Central memory CD4-positive, alpha-beta T cell (primary cell): ENCODE measurements at places on chromosomes 6 and 20.

- DNase-seq: no peak
These were observed 27.9 kb downstream of the BLTP3A start for GRCh38 chr6:34819571-34820480.

DNA sequence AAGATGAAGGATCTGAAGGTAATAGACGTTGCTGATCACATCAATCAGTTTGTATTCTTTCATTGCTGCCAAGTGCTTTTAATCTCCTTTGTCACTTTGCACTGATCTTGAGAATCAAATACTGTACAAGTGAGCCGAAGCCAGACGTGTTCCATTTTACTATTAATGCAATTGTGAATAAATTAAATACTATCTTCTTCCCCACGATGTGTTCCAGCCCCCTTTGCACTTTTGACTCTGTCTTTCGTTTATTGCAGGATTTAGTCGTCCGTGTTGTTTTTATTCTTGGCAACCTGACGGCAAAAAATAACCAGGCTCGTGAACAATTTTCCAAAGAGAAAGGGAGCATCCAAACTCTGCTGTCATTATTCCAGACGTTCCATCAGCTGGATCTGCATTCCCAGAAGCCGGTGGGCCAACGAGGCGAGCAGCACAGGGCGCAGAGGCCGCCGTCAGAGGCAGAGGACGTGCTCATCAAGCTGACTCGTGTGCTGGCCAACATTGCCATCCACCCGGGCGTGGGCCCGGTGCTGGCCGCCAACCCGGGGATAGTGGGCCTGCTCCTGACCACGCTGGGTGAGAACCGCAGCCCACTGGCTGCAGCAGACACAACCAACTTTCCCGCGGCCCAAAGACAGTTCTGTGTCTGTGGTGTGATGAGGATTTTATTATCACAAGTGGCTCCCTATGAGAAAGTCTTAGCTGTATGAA is 104.7 kb downstream of the ARMC2 start:
- no peak for DNase-seq

- no peak for DNase-seq
These were observed 1.7 kb upstream of the VSTM2L start for GRCh38 chr20:37901240-37901639.

GRCh38 chr20:24473435-24474223 is 4.2 kb downstream of the SYNDIG1 start:
- no peak for DNase-seq

DNA sequence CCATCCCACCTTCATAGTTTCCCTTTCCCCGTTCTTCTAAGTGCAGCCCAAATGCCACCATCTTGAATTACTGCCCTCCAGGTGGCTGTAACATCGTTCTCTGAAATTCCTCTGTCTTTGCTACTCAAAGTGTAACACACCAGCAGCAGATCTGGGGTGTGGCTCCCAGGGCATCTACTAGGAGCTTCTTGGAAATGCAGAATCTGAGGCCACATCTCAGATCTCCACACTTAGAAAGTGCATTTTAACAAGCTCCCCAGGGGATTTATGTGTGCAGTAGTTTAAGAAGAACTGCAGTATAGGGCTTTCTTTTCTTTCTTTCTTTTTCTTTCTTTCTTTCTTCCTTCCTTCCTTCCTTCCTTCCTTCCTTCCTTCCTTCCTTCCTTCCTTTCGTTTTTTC is 1.7 kb upstream of the MLIP start:
- DNase-seq: no peak

DNA sequence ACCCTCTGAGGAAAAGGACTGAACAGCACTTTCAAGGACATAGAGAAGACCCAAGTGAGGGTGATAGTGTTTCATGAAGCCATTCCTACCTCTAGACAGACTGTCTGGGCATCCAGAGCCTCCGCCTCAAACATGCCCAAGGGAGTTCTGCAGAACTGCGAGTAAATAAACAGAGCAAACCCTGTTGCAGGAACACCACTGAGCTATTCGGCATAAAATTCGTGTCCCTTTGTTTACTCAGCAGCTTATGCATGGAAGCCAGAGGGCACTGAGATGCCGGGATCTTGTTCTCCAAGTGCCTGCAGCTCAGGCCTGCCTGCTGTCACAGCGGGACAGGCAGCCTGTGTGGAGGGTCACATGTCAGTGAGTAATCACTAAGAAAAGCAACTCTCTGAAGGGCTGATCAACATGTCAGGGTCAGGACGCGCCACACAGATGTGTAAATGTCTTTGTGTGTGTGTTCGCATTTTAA is 164.9 kb upstream of the HEY2 start:
- DNase-seq: no peak

GRCh38 chr6:169501128-169501527 is 200.7 kb downstream of the WDR27 start:
- DNase-seq: no peak

DNA sequence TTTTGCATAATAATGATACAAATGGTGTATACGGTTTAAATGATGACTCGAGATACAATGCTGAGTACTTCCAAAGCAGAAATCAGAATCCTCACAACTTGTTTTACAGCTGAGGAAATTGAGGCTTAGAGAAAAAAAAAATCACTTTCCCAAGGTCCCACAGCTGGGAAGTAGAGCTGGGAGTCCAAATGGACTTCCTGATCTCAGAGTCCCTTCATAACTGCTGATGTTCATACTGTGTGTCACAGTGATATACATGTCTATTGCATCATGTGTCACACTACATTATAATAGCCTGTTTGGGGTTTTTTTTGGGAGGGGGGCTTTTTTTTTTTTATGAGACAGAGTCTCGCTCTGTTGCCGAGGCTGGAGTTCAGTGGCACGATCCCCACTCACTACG is 8.5 kb downstream of the HM13 start:
- DNase-seq: no peak

DNA sequence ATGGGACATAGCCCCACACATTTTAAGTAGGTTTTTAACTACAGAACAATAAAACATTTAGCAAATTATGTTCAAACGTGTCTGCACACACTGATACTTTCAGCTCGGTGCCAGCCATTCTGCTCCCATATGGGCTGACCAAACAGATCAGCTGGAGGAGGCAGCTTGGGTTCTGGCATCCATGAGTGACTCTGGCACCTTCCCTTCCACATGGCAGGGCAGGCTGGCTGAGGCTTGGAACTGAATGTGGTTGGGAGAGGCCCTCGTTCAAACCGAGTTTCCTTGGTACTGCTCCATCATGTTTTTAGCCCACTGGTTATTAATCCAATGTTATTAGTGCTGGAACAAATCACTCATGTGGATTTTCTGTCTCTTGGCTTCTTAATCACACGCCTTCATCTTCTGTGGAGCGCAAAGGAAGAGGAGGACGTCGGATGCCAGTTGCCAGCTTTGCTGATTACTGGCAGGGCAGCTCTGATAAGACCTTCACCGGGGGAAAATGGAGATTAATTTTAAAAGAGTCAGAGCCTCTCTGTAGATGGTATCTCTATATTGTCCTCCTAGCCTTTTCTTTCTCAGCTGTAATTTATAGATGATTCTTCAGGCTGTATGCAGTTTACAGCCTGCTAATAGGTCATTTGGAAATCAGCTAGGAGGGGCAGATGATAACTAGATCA is 93.1 kb upstream of the TIAM2 start:
- DNase-seq: no peak

- DNase-seq: no peak
These were observed 12.0 kb downstream of the LRP11 start for GRCh38 chr6:149852180-149852579.

DNA sequence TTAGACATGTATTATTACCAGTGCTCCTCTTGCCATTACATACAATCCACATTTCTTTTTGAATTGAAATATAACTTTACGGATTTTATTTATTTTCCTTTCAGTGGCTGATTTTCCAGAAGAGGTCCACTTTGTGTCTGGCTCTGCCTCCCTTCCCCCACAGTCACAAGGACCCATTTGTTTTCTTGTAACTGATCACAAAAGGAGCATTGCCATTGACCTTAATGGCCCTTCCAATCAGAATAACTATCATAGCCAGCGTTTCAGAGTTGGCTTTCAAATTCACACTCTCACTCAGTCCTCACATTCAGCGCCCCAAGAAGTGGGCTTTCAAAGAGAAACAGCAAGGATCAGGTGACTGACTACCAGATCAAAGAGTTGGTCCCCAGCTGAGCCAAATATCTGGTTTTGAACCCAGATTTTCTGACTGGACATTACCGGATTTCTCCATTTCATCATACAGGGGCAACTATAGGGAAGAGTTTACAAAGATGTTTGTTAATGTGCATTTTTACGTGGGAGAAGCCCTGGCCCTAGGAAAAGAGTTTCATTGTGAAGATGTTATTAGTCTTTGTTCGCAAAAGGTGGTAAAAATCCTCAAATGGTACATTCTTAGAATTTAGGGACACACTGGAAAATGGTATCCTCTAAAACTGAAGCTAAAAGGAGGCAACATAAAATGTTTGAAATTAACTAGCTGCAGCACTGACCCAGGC is 2.0 kb upstream of the SLC22A23 start:
- no peak for DNase-seq

DNA sequence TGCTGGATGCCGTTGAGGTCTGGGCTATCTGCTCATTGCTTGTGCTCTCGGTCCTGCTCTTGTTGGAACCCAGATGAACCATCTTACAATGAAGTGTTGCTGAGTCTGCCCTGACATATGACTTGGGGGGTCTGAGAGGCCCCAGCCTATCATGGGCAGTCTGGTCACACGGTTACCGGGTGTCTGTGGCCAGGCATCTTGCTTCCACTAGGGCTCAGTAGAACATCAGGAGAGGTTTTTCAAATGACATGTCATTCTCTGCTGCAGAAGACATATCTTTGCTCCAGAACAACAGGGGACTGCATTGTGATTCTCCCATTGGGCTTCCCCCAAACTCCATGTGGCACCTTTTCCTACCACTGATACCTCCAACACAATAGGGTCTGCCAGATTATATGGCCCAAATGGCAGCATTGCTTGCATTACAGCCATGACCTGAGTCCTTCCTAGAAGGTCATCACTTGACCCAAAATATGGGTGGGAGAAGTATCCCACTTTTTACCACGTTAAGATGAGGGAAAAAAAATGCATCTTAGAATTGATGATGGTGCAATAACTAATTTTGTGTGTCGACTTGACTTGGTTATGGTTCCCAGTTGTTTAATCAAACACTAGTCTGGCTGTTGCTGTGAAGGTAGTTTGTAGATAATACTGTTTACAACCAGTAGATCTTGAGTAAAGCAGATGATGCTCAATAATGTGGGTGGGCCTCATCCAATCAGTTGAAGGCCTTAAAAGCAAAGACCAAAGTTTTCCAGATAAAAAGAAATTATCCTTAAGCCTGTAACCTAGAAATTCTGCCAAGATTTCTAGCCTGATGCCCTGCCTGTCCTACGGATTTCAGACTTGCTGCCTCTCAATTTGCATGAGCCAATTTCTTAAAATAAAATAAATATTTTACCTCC is 241.0 kb downstream of the QKI start:
- no peak for DNase-seq

- DNase-seq: no peak
These were observed 75.7 kb downstream of the TCP11 start for GRCh38 chr6:35065441-35065800.

DNA sequence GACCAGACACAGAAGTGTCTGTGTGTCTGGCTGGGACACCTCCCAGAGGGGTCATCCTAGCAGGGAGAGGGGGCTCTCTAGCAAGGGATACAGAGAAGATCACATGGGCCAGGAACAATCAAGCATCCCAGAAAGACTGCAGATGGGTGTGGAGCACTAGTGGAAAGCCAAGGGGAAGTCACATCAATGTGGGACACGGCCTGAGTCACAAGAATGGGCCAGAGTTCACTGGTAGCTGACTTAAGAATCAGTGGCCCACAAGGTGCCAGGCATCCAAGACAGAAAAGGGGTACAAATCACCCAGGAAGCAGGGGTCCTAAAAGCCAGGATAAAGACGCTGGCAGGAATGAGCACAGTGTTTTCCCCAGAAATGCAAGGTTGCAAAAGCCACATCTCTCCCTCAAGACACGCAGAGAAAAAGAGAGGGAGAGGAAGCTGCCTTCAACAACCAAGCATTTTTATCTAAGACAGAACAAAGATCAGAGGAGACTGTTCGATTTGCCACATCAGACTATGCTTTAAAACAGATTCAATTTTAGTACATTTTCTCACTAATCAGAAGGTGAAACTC is 113.6 kb upstream of the DST start:
- no peak for DNase-seq

- no peak for DNase-seq
These were observed 29.4 kb upstream of the RPS6KA2 start for GRCh38 chr6:166656230-166657151.

DNA sequence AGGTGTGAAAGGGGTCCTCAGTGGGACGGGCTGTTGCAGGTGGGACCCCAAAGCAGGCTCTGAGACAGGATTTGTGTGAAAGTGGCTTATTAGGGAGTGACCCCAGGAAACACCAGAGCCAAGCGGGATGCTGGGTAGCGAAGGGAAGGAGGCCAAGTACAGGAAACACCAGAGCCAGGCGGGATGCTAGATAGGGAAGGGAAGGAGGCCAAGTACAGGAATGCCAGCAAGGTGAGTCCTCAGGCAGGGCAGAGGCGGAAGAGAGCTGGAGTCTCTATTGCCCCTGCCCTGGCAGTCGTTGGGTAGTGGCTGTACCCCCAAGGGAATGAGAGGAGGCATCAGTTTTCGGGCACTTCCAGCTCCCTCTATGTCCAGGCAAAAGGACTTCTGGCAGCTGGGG is 30.5 kb upstream of the TGM2 start:
- no peak for DNase-seq

- no peak for DNase-seq
These were observed 120.6 kb upstream of the TMEM181 start for GRCh38 chr6:158439255-158439654.

GRCh38 chr20:16576219-16576618 is 3.0 kb upstream of the KIF16B start:
- DNase-seq: no peak

DNA sequence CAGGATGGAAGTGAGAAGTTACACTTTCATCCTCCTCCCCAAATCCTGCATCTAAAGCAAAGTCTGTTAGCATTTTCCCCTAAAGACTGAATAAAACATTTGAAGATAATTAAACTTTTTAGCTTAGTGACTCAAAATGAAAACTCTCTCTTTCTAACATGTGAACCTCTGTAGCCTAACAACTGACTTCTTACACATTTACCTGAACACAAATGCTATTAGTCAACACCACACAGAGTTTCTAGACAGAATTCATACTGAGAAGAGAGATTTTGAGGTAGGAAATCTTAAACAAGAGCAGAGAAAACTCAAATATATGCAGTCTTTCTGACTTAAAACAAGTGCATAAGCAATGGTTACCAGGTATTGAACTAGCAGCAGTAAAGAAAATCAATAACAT is 149.9 kb upstream of the SMLR1 start:
- no peak for DNase-seq

GRCh38 chr6:151992091-151992490 is 184.6 kb downstream of the ESR1 start:
- no peak for DNase-seq

DNA sequence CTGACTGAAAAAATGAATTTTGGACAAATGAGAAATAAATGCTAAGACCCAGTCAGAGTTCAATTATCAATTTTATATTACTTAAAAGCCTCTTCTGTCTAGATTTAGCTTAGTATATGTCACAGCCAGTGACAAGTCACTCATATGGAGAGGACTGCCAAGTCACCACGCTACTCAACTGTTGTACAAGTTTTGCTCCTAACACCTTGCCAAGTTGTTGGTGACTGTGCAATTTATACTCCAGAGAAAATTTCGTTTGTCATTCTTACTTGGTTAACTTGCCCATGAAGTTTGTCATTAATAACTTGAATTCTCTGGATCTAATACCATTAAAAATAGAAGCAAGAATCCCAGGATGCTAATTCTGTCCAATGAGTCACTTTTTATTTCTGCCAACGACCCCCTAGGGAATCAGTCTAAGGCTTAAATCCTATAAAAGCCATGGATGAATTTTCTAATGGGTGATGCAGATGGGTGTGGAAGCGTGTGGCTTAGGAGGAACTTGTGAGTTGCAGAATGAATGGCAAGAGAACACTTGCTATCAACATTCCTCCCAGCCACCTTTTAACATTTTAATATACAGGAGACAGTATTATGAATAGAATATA is 30.4 kb upstream of the FBXO30 start:
- no peak for DNase-seq
